ENCODE measurements at places on chromosomes 7 and 10.

- no peak for DNase-seq
These were observed 6.0 kb upstream of the REEP3 start for GRCh38 chr10:63515002-63515763.

- DNase-seq = no peak
These were observed 117.4 kb upstream of the GPR26 start for GRCh38 chr10:123548770-123549169.

DNA sequence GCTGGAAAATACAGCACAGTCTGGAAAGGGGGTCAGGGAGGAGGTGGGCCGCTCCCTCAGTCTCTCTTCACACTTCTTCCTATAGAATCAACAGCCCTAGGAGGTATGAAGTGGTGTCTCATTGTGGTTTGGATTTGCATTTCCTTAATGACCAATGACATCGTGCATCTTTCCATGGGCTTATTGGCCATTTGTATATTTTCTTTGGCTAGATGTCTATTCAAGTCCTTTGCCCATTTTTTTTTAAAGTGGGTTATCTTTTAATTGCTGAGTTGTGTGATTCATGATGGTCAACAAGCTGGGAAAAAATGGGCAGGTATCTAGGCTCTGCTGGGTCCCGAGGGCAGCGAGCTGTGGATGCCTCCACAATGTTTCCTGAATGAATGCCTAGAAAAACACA, 29.1 kb downstream of the TMEM130 start:
- no peak for DNase-seq

GRCh38 chr10:122112021-122112616, 123.2 kb downstream of the TACC2 start:
- DNase-seq = no peak

DNA sequence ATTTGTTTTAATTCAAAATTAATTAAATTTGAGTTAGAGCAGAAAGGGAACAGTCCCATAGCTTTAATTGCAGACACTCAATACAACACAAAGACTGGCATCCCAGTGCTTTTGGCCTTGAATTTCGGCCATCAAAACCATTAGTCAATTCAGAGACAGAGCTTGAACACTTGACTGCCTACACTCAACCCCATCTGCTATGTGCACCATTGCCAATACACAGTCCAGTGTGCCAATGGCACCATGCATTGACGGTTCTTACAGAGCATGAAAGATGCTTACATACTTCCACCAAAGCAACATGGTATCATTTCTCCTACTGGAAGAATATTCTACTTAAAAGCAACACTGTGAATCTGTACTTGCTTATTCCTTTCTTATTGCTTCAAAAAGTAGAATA, 43.6 kb upstream of the LRRTM3 start:
- DNase-seq = no peak
